Smooth muscle cell of bladder (primary cell): ENCODE measurements at places on chromosomes 5 and 9. TPM values are rescaled to one million over a fixed set of nuclear protein-coding genes. Genes with fewer than 3 reads are reported as not detected.

Gene MYORG
- 0.43 and 0.55 TPM in 2 replicates for total RNA-seq

Gene NSG2
- not detected in 2 replicates for total RNA-seq

Gene GMCL2
- total RNA-seq, result not detected in 2 replicates

Gene SLC12A7
- total RNA-seq, result 13.5 and 16.1 TPM in 2 replicates

Gene ANKRD18A
- total RNA-seq, result not detected in 2 replicates

Gene PKD2L2
- total RNA-seq, result 0.18 TPM in 1 of 2 replicates, not detected in the other

Gene LECT2
- not detected in 2 replicates for total RNA-seq

Gene SPATA31C1
- total RNA-seq, result not detected in 2 replicates

Gene OR1L4
- not detected in 2 replicates for total RNA-seq

Gene PCA3
- not detected in 2 replicates for total RNA-seq

Gene CDKN2B-AS1
- 3.6 and 4.8 TPM in 2 replicates for total RNA-seq

Gene SARDH
- total RNA-seq, result 4.9 and 10.1 TPM in 2 replicates

Gene MELK
- total RNA-seq, result 5.0 and 6.0 TPM in 2 replicates

Gene STPG3
- total RNA-seq, result not detected in 2 replicates

Gene PCDHA6
- total RNA-seq, result 0.14 and 0.55 TPM in 2 replicates

Gene CDX1
- under 0.01 and 0.09 TPM in 2 replicates for total RNA-seq

Gene ABLIM3
- 7.7 and 9.2 TPM in 2 replicates for total RNA-seq

Gene BASP1
- total RNA-seq, result 241 and 276 TPM in 2 replicates

Gene TNC
- total RNA-seq, result 46.8 and 73.0 TPM in 2 replicates

Gene OR1J2
- total RNA-seq, result 0.14 TPM in 1 of 2 replicates, not detected in the other

Gene SPATA31C2
- not detected in 2 replicates for total RNA-seq

Gene ARID3C
- total RNA-seq, result 0.09 and 0.14 TPM in 2 replicates
